Karpas-422 (cell line): ENCODE measurements at places on chromosomes 3 and 15.
A peak's percentile ranks its signal among the peaks of the same experiment; 100 is the strongest.

- DNase-seq = no peak
Observed at GRCh38 chr3:20837676-20838302, 651.8 kb upstream of the SGO1 start.

DNA sequence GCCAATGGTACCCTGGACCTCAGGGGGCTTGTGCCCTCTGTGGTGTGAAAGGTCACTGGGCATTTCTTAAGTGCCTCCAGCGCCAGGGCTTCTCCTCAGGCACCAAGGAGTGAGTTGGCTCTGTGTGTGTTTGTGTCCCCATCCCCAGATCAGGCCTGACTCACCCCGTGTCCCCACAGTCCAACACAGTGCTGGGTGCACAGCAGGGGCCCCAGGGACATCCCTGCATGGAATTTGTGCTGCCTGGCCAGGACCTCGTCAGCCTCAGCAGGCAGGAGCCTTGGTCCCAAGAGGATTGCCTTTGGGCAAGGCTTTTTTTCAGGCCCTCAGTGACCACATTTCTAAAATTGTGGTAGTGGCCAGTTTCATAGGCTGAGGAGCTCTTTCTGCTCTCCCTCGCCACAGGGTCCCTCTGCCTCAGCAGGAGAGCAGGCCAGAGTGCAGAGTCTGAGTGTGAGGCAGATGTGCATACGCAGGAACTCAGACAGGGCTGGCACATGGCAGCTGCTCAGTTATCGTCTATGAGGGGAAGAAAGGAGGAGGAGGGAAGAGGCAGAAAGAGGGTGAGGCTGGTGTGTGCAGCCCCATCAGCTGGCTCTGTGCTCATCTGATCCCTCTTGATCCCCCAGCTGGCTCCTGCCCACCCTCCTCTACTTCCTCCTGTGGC is 215.6 kb downstream of the RPLP1 start:
- DNase-seq = no peak

DNA sequence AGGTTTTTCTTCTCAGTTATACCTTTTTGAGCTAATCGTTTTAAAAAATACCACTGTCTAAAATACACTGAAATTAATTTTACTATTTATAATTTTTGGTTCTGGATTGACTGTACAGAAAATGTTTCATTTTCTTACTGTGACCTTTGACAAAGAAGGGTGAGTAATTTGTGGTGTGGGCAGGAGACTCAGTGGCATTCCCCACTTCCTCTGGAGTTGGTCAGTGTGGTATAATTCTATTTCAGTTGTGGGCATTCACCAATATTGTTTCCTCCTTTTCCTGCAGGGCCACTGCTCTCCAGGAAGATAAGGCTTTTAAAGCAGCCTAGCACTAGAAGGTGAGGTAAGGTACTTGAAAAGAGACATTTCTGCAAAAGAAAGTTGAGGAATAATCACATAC is 6.5 kb downstream of the DAG1 start:
- DNase-seq = no peak

GRCh38 chr3:141429371-141430035 is 57.3 kb upstream of the RASA2 start:
- DNase-seq = no peak

GRCh38 chr3:42698216-42698910 is 4.2 kb downstream of the HHATL start:
- DNase-seq = no peak

- DNase-seq = no peak
Observed at GRCh38 chr3:10291641-10292040, 1.1 kb downstream of the GHRL start.

DNA sequence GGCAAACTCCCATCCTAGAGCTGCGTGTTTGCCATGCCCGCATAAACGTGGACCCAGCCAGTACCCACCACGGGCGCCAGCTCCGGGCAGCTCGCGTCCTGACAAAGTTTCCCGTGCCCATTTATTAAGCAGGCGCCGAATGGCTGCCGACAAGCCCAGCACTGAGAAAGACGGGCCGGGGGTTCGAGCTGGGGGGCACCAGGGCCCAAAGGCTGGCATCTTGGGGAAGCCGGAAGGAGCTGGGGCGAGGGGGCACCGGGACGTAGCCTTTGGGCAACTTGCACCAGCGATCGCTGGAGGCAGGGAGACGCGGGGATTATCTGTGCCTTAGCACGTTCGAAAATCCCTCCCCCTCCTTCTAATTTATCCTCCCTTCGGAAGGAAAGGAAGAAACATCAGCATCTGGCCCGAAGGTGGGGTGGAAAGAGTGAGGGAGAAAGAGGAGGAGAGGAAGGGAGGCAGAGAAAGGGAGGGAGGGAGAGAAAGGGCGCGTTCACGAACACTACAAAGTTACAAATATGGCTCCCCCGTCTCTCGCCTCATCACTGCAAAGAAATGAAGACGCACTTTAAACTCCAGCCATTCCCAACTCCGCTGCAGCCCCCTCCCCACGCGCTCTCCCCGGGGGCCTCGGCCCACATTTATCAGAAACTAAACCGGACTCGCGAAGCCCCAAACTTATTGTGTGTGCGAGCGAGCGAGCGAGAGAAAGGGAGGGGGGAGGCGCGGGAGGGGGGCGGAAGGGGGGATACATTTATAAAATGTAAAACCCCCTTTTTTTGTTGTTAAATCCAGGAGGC is 1.0 kb downstream of the ANP32A start:
- DNase-seq = peak; percentile 81

- no peak for DNase-seq
Observed at GRCh38 chr3:155196131-155197021, 97.1 kb downstream of the STRIT1 start.

- no peak for DNase-seq
Observed at GRCh38 chr3:171255236-171255806, 204.9 kb downstream of the TNIK start.

DNA sequence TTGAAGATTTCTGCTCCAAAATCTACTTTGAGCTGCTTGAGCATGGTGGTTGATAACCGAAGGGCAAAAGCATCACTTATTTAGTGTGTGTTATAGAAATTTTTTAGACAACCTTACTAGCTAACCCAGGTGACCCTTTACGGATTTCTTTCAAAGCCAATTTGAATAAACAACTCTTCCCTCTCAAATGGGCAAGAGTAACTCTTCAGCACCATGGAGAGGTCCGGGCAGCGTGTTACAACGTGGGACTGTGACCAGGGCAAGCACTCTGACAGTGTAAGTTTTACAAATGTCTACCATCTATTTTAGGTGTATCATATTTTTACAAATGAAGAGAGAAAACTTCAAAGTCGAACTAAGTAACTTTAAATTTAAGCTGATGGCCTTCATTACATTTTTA is 471.8 kb downstream of the MFSD1 start:
- peak; percentile 67 for DNase-seq

DNA sequence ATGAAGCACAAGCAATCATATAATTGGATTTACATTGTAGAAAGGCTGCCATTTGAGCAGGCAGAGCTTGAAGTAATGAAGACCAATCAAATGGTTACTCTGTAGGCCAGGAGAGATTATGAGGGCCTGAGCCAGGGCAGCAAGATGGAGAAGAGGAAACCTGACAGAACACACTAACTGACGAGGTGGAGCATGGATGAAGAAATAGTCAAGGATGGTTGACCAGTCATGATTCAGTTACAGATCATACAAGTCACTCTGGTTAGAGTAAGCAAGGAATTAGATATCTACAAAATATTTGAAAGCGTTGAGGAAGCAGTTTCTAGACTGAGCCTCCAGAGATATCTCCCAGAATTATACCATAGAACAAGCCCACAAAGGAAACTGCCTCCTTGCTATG is 101.8 kb upstream of the THSD4 start:
- no peak for DNase-seq
